ENCODE measurements at places on chromosomes 12 and 14.

DNA sequence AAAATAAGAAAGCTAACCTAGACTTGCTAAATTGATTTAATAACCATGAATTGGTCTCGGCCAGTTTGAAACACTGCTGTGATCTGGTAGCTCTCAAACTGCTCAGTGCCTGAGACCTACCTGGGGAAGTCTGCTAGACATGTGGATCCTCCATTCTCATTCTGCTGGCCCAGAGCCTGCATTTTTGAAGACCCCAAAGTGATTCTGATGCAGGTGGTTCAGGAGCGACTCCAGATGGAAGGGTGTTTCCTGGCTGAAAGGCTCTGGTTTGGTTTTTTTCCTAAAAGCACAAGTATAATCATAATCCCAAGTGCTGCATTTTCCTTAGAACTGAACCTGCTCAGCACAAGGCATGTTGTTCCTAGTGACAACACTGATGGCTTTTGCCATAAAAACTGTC lies 159.5 kb downstream of the ZNF664 start:
- DNase-seq = no peak

GRCh38 chr12:41151793-41152192 lies 36.3 kb upstream of the PDZRN4 start:
- DNase-seq = no peak

DNA sequence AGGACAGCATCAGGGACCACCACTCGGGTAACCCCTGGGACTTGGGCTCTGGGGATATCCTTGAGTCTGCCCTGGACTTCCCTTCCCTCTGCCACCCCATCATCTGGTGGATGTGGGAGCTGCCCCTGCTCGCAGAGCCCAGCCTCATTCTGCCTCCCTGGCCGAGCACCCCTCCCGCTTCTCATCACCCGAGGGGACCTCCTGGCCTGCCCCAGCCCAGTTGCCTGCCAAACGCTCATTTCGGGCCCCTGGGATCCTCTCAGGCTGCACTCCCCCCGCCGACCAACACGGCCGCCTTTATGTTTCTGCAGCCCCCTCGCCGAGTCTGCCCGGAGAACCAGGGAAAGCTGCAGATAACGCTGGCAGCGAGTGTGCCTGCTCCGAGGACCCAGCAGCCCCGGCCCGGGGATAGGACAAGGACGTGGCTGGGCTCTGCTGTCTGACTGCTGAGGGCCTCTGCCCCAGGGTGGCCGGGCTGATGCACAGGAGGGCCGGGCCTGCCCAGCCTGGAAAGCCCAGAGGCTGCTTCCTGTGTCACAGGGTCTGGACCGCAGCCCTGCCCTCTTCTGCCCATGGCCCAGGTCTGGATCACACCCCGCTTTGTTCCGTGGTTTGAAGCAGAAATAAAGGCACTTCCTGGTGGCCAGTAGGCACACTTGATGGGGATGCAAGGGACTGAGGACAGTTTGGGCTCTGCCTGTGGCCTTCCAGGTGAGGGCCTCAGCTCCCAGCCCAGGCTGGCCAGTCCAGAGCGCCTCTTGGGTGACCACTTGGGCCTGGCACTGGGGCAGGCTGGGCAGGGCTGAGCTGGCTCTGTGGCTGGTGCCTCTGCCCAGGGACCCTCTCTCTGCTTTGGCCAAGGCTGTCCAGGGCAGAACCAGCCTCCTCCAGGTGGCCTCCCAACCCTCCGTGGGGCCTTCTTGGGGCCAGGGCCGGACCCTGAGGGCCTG lies 4.9 kb upstream of the EXOC3L4 start:
- DNase-seq = no peak

- DNase-seq = no peak
Measured at GRCh38 chr14:95891742-95892141, 15.1 kb downstream of the TUNAR start.

- no peak for DNase-seq
Measured at GRCh38 chr12:12098691-12099015, 27.9 kb downstream of the BCL2L14 start.

DNA sequence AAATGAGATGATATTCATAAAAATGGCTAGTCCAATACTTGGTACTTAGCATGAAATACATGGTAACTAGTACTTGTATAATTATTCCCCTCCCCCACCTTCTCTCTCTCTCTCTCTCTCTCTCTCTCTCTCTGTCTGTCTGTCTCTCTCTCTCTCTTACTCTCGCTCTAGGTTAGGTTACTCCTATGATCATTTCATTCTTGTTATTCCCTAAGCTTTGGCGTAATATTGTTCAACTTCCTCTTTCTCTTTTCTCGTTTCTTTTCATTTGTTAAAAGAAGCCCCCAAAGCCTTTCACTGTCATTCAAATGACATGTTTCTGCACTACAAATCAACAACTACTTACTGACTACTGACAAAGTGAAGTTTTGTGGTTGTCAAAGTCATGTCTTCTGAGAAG lies 89.8 kb downstream of the GRIP1 start:
- DNase-seq = no peak

- DNase-seq = no peak
Measured at GRCh38 chr12:96134200-96134599, 60.0 kb upstream of the ELK3 start.

GRCh38 chr12:121976950-121977349 lies 44.7 kb upstream of the BCL7A start:
- no peak for DNase-seq

- DNase-seq = no peak
Measured at GRCh38 chr14:85276979-85277228, 253.0 kb upstream of the FLRT2 start.

- no peak for DNase-seq
Measured at GRCh38 chr12:114406316-114406983, 506 bp upstream of the TBX5 start.

- DNase-seq = no peak
Measured at GRCh38 chr12:83016218-83016835, 329.6 kb downstream of the TMTC2 start.
